HepG2 (cell line): ENCODE measurements at places on chromosomes 16 and 17. TPM values are rescaled to one million over a fixed set of nuclear protein-coding genes. Genes with fewer than 3 reads are reported as not detected.
A peak's percentile ranks its signal among the peaks of the same experiment; 100 is the strongest.

The TPSB2 gene
- 0.14 TPM in 1 of 2 replicates, not detected in the other for polyA plus RNA-seq

GRCh38 chr16:8634991-8635736, 13.7 kb downstream of the METTL22 start:
- DNase-seq, result peak; percentile 66

The SHBG gene
- polyA plus RNA-seq, result 6.1 and 10.2 TPM in 2 replicates

DNA sequence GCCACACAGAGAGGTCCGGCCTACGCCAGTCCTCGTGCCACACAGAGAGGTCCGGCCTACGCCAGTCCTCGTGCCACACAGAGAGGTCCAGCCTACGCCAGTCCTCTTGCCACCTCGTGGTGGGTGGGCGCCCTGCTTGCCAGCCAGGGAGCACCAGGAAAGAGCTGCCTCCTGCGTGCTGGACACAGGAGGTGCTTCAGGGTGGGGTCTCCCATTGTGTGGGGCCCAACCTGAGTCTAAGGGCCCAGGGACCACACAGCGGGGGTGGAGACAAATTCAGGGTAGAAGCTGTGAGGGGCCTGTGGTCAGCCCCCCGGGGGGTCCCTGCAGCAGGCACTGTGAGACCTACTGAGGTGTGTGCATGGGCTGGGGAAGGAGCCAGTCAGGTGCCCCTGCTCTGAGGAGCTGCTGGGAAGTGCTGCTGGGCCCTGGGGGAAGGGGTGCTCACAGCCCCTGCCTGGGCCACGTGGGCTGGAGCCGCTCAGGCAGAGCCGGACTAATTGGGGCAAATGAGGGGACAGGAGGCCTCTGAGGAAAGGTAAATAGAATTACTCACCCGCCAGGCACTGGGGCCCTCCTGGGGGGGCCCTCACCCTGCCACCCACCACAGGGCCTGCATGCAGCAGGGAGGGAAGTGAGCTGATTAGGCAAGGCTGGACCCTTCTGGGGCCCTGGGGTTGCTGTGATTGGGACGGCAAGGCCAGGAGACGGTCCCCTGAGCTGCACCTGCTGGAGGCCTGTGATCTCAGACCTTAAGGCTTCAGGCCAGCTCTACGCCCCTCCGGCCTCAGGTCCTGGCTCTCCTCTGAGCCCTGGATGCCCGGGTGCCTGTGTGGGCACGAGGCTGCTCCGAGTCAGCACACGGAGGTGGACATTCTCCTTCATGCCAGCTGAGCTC, 11.0 kb downstream of the GCGR start:
- DNase-seq, result peak; percentile 47

- no peak for DNase-seq
Measured at GRCh38 chr17:50916708-50917417, 50.7 kb upstream of the TOB1 start.

DNA sequence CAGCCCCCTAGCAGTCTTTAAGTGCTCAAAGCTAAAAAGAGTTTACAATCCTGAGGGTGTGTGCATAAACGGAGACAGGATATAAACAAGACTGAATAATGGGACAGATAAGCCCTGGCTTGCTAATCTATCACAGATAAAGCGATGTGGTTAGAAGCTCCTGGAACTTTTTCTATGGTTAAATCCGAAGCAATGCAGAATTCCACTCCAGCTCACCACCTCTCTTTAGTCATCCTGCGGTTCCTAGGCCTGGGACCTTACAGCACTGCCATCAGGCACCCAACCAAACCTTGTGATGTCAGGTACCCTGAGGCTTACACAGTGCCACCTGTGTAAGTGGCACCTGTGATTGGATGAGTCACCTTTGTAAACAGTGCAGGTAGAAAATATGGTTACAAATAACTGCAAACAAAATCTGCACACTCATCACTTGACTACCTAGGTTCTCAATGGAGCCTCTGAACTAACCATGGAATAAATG, 31.5 kb upstream of the B4GALNT2 start:
- DNase-seq, result no peak
